ENCODE measurements at places on chromosomes 13 and 19. TPM values are rescaled to one million over a fixed set of nuclear protein-coding genes. Genes with fewer than 3 reads are reported as not detected.

DNA sequence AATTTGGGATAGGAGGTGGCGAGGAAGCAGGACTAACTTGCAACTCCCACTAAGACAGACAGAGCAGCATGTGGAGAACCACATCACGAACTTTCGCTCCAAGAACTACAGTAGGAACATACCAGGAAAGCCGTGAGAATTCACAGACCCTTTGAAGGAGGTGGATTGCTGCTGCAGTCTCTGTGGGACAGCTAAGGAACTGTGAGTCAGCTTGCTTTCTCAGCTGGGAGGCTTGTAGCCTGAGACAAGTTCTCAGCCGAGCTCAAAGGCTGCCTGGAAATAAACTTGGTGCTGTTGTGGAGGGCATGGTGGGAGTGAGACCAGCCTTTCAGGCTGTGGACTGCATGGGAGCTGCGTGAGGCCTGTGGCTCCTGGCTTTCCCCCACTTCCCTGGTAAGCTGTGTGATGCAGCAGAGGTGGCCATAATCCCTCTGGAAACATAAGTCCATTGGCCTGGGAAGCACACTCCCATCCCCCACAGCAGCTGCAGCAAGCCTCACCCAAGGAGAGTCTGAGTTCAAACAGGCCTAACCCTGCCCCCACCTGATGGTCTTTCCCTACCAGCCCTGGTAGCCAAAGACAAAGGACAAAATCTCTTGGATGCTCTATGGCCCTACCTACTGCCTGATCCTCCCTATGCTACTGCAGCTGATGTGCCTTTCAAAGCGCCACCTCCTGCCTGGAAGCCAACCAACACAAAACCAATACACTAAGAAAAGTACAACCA lies 441.1 kb upstream of the HTR2A start:
- peak; percentile 17 for DNase-seq

GRCh38 chr13:71801781-71802180 lies 65.2 kb downstream of the DACH1 start:
- peak; percentile 20 for DNase-seq

Gene CYP2A6
- not detected for total RNA-seq

DNA sequence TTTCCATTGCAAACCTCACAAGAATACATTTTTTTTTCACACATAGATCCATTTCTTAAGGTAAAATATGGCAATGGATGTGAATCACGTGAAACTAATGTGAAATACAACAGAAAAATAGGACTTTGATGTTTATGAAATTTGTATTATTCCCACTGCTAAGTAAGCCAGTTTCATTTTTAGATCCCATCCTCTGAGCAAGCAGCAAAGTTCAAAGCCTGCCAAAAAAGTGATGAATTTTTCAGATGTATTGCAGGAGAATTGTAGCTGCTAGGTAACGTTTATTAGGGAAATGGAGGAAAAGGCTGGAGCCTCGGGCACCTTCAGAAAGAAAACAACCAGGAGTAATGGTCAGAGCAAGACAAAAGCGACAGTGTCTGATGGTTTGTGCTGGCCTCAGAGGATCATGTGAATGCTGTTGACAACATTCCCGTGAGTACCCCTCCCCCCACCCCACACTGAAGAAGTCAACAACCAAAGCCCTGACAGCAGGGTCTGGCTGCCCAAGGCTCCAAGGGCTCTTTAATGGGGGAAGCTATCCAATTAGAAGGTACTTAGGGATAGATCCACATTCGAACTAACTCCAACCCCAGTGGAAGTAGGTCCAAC lies 95.5 kb downstream of the OXGR1 start:
- peak; percentile 31 for DNase-seq

Gene SH2D3A
- 4.8 TPM for total RNA-seq

Gene SMIM44
- total RNA-seq = not detected

GRCh38 chr13:69124996-69125395 lies 982.6 kb upstream of the ATXN8OS start:
- DNase-seq = no peak

Gene YJEFN3
- 0.62 TPM for total RNA-seq

DNA sequence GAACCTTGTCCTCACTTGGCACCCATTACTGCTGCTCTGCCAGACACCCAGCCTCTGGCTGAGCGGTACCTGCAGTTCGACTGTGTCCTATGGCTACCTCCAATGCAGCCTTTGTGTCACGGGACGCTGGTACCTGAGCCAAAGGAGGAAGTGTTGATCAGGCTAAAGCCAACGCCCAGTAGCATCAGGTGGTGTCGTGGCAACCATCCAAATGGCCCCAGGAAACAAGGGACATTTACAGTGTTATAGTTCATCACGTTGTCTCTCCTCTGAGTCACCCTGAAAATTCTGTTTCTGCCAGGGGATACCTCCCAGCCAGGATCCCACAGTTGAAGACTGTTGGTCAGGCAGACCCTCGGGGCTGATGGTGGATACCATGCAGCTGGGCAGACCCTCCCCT lies 10.1 kb downstream of the RHPN2 start:
- DNase-seq = no peak

- no peak for DNase-seq
Measured at GRCh38 chr13:48539550-48539949, 6.7 kb upstream of the RCBTB2 start.

DNA sequence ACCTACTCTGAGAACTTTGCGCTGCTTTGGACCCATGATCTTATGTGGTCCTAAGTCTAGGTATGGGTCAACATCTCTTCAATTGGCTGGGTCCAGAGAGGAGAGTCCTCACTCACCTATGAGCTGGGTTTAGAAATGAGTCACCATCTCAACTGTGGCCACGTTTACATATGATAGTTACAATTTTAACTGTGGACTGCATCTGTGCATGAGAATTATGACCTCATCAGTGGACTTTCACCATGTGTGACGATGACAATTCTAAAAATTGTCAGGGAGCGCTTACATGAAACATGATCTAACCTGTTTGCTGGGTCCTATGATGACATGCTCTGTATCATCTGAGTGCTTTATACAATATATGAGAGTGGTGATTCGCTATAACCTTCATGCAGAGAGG lies 12.7 kb upstream of the ZNF724 start:
- no peak for DNase-seq

GRCh38 chr19:41192574-41193429 lies at the start of gene CYP2S1:
TSS of gene CYP2S1 (plus strand) at chr19:41193219. CDS start at chr19:41193265, 46 bp downstream.
- no peak for DNase-seq

- no peak for DNase-seq
Measured at GRCh38 chr13:86825410-86825809, 845.8 kb upstream of the SLITRK5 start.

DNA sequence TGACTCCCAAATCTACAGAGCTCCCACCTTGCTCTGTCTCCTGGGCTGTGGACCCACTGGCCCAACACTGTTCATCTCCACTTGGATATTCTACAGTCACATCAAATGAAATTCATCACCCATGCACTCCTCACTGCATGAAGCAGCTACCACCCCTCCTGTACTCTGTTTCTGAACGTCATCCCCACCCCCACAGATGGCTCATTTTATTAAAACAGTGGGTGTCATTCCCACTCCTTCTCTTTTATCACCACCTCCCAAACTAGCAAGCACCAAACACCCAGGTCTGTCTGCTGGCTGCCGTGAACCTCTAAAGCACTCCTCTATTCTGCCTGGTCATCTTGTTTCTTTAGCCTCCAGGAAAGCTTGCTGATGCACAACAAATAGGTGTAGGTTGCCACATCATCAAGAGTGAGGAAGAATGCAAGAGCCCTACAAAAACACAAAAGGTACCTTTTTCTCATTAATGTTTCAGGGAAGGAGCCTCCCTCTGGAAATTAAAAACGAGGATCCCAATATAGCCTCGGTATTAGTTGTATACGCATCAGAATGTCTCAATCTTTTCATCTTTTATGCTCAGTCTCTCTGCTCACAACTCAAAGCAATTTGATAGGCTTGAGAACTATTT lies 91.8 kb downstream of the MIPEP start:
- no peak for DNase-seq

Gene CCDC8
- total RNA-seq = 68.8 TPM

Gene CBARP
- total RNA-seq = 1.1 TPM

- no peak for DNase-seq
Measured at GRCh38 chr13:98575904-98576199, 1.1 kb downstream of the STK24 start.

DNA sequence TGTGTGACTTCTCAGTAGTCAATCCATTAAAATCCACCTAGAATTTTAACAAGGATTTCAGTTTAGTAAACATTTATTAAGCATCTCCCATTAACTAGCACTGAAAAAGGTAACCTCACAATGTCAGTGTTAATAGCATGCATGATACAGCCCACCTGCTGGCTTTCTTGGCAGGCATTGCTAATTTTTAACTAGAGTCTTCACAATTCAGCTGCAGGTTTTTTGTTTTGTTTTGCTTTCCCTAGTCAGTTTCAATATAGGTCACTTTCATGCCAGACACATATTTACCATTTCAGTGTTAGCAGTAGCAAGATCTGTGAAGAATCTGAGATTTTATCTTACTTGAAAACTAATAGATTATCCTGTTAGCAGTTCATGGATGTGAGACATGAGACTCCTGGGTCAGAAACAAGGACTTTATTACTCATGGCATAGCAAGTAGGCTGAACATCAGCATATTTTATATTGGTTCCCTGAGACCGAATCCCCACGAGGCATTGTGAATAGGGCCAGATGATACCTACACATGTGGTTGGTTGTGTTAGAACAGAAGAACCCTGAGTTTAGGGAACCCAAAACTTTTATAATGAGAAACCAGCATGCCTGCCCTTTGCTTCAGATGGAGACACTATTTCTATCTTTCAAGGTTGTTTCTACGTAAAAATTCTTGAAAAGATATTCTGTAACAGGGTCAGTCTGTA lies 198.0 kb upstream of the HTR2A start:
- DNase-seq = no peak

DNA sequence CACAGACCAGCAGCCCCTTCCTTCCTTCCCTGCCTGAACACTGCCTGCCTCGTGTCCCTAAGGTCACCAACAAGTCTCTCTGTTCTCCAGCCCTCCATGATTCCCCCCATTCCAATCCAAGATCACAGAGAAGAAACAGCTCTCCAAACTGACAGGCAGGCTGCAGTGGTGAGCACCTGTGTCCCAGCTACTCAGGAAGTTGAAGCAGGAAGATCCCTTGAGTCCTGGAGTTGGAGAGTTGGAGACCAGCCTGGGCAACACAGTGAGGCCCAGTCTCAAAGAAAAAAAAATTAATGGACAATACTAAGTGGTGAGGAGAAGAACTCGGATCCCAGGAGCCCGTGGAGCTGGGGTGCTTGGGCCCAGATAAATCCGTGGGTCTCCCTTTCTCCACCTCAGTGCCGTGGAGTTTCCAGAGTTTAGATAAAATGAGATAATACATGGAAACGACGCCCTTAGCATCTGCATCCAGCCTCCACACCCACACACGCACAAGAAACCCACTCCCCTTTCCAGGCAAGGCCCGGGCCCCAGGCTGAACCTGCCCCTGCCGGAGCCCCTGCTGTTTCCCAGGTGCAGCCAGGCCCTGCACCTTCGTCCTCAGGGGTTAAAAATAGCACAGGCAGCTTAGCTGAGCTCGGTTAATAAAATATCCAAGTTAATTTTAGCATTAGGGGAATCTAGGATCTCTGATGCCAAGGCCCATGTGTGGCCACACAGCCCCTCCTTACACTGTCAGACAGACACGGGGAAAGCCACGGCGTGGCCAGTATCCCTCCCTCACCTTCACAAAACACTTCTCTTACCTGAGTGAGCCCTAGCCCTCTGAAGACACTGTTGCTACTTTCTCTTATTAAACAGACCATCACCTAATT lies 4.7 kb downstream of the RASA3 start:
- DNase-seq = no peak

Gene CEACAM7
- total RNA-seq = 10.8 TPM

- DNase-seq = no peak
Measured at GRCh38 chr13:69474011-69474685, 633.5 kb upstream of the ATXN8OS start.

Gene IZUMO4
- total RNA-seq = 3.1 TPM

DNA sequence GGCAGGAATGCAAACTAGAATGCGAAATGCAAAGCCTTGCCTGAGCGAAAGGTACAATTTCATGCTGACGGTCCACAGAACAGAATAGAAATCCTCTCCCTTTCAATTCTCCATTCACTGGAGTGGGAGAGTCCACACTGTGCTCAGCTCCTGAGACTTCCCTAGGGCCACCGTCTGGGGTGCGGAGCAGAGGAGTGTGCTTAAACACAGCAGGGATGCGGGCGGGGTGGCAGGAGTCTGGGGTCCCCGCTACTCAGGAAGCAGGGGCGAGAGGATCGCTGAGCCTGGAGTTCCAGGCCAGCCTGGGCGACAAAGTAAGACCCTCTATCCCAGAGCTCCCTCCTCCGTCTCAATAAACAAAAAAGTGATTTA lies 552 bp upstream of the ZNF816 start:
- no peak for DNase-seq

DNA sequence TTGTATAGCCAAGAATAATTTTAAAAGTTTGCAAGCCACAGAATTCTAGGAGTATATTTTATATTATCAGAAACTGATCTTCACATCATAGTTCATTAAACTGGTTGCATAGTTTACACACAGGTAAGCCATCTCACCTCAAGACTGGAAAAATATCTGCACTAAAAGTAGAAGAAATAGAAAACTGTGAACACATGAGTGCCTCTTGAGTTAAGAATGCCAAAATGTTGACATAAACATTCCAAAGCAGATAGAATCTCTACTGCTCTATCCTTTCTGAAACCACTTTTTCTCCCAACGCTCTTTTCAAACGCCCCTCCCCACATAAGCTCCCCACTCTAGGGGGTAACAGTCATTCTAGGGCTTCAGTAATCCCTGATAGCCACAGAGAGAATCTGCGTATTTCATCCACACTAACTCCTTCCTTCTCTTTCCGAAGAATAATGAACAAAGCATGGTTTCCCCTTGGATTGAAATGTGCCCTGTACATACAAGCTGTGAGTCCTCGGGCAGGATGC lies 201.5 kb downstream of the IRS2 start:
- no peak for DNase-seq

Gene KLHL1
- total RNA-seq = 0.31 TPM

DNA sequence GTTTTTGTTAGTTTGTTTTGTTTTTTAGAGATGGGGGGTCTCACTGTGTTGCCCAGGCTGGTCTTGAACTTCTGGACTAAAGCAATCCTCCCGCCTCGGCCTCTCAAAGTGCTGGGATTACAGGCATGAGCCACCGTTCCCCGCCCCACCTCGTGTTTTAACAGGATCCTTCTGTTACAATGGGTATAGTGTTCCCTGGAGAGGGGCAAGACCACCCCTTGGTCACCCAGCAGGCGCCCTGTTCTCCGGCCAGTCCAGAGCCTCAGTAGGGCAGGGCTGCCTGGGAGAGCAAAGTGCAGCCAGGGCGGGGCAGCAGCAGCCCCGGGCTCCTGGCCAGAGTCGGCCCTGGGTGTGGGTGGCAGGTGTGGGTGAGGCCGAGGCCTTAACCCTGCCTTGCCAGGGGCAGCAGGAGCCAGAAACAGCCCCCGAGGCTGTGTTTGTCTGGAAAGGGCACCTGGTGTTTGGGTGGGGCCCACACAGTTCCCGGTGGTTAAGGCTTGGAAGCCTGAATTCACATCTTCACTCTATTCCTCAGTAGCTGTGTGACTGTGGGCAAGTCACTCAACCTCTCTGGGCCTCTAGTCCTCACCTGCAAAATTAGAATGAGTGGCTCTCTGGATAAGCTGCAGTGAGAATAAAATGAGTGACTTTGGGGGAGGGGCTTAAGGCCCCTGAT lies 7.2 kb downstream of the VASP start:
- no peak for DNase-seq

- no peak for DNase-seq
Measured at GRCh38 chr19:40013991-40014390, 17.1 kb downstream of the ZNF546 start.

GRCh38 chr19:42150911-42151361 lies 18.7 kb upstream of the POU2F2 start:
- DNase-seq = no peak

Gene LGI4
- 7.6 TPM for total RNA-seq

- no peak for DNase-seq
Measured at GRCh38 chr19:28419312-28419711, 793.6 kb downstream of the UQCRFS1 start.

All from tongue (tissue), 3 donors.